A549 treated with AZD2906 at 1 μM for 4 hours (cell line): ENCODE measurements at places on chromosomes 6 and 20. TPM values are rescaled to one million over a fixed set of nuclear protein-coding genes. Genes with fewer than 3 reads are reported as not detected.

CDSN gene
- 0.03 to 0.06 TPM (median 0.05 TPM) in 4 of 5 replicates, not detected in the other for total RNA-seq

MLIP gene
- 0.09 TPM in 1 of 5 replicates, not detected in the others for total RNA-seq

SRMS gene
- 0.06 to 0.25 TPM (median 0.09 TPM) in 5 replicates for total RNA-seq

ASIP gene
- 0.18 TPM in 1 of 5 replicates, not detected in the others for total RNA-seq

IL17F gene
- not detected in 5 replicates for total RNA-seq

NSFL1C gene
- total RNA-seq: 105 to 128 TPM (median 113 TPM) in 5 replicates

TRERF1 gene
- total RNA-seq: 6.6 to 9.6 TPM (median 7.6 TPM) in 5 replicates

SAMD10 gene
- 0.05 TPM in 1 of 5 replicates, not detected in the others for total RNA-seq

NRSN1 gene
- total RNA-seq: not detected in 5 replicates

ACSS2 gene
- 9.1 to 9.9 TPM (median 9.7 TPM) in 5 replicates for total RNA-seq

ZNF311 gene
- 0.08 to 0.24 TPM (median 0.12 TPM) in 5 replicates for total RNA-seq

SERPINB1 gene
- total RNA-seq: 41.3 to 47.8 TPM (median 44.3 TPM) in 5 replicates

KHDC1L gene
- 0.22 to 0.33 TPM (median 0.26 TPM) in 5 replicates for total RNA-seq

ULBP2 gene
- 2.9 to 4.6 TPM (median 3.3 TPM) in 5 replicates for total RNA-seq

SNX21 gene
- 8.7 to 10.8 TPM (median 10.1 TPM) in 5 replicates for total RNA-seq

SYNGAP1 gene
- 3.6 to 6.0 TPM (median 4.2 TPM) in 5 replicates for total RNA-seq

EGFL8 gene
- 0.56 to 1.9 TPM (median 1.9 TPM) in 5 replicates for total RNA-seq

AIF1 gene
- not detected in 5 replicates for total RNA-seq

C20orf141 gene
- total RNA-seq: 0.23 to 0.49 TPM (median 0.31 TPM) in 4 of 5 replicates, not detected in the other

NDRG3 gene
- 18.4 to 21.1 TPM (median 20.2 TPM) in 5 replicates for total RNA-seq

ANKEF1 gene
- 5.1 to 5.9 TPM (median 5.5 TPM) in 5 replicates for total RNA-seq

STX11 gene
- 2.1 to 2.7 TPM (median 2.2 TPM) in 5 replicates for total RNA-seq

BMP5 gene
- total RNA-seq: not detected in 5 replicates

PLEKHG1 gene
- total RNA-seq: 0.45 to 0.91 TPM (median 0.66 TPM) in 5 replicates

GJA10 gene
- total RNA-seq: not detected in 5 replicates

WFDC12 gene
- not detected in 5 replicates for total RNA-seq

FAM217A gene
- total RNA-seq: not detected in 5 replicates

WRNIP1 gene
- total RNA-seq: 33.2 to 36.7 TPM (median 36.0 TPM) in 5 replicates

SCUBE3 gene
- 0.04 to 0.06 TPM (median 0.05 TPM) in 5 replicates for total RNA-seq

TSPO2 gene
- 0.09 TPM in 1 of 5 replicates, not detected in the others for total RNA-seq
